ENCODE measurements at places on chromosomes 7 and 10.

GRCh38 chr7:45524445-45524844 is 49.7 kb upstream of the ADCY1 start:
- no peak for DNase-seq

GRCh38 chr10:22367471-22367870 is 22.2 kb downstream of the SPAG6 start:
- no peak for DNase-seq

- no peak for DNase-seq
Measured at GRCh38 chr10:110192552-110192951, 14.9 kb upstream of the MXI1 start.

- no peak for DNase-seq
Measured at GRCh38 chr7:117297606-117298005, 25.3 kb downstream of the WNT2 start.

- DNase-seq: peak; percentile 30
Measured at GRCh38 chr7:101681170-101682007, 52.3 kb upstream of the MYL10 start.

DNA sequence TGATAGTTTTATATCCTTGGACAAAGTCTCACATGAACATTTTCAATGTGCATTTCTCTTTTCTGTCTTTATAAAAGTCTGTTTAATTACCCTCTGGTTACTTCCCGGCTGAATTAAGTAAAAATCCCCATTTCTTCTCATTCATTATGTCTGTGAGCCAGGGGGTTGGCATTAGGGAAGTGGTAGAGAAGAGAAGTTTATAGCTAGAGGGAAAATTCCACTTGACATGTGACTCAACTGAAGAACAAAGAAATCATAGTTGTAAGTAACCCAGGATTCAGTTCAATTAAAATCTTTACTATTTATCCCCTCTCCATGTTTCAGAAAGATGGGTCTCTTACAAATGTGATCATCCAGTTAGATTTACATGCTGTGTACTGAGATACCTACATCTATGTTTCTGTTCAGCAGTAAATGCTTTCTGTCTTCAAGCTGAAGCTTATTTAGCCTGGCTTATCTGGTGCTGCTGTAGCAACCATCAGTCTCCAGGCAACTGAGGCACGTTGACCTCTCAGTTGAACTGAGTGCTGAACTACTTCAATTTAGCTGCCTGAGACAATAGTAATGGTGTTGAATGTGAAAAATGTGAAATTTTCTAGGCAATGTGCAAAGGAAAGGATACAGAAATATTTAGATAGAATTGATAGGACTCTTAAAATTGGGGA is 181.6 kb downstream of the MLLT10 start:
- DNase-seq: no peak

Measured in HT-29 (cell line).